HCT116 (cell line): ENCODE measurements at places on chromosomes 3 and 15.

GRCh38 chr15:99511531-99511865 is 54.3 kb upstream of the MEF2A start:
- no peaks in the 10 kb centered on the region for H3K36me3 ChIP-seq
- no peak overlapping the region for H3K4me3 ChIP-seq
- no peaks in the 10 kb centered on the region for H3K27me3 ChIP-seq
- no peak for DNase-seq
- no peak overlapping the region for H3K27ac ChIP-seq

DNA sequence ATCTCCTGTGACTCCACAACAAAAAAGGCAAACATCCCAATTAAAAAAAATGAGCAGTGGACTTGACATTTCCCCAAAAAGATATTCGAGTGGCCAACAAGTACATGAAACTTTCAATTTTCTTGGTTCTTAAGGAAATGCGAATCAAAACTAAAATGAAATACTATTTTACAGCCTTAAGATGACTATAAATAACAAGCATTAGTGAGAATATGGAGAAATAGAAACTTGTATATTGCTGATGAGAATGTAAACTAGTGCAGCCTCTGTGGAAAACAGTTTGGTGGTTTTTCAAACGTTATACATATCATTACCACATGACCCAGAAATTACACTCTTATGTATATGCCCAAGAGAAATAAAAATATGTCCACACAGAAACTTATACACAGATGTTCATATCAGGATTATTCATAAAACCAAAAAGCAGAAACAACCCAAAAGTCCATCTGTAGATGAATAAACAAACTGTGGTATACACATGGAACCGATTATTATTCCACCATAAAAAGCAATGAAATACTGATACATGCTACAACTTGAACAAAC is 153.2 kb upstream of the GPR149 start:
- no peaks in the 10 kb centered on the region for H3K27me3 ChIP-seq
- H3K36me3 ChIP-seq, result no peaks in the 10 kb centered on the region
- H3K4me1 ChIP-seq, result no peaks in the 10 kb centered on the region
- no peak for DNase-seq

DNA sequence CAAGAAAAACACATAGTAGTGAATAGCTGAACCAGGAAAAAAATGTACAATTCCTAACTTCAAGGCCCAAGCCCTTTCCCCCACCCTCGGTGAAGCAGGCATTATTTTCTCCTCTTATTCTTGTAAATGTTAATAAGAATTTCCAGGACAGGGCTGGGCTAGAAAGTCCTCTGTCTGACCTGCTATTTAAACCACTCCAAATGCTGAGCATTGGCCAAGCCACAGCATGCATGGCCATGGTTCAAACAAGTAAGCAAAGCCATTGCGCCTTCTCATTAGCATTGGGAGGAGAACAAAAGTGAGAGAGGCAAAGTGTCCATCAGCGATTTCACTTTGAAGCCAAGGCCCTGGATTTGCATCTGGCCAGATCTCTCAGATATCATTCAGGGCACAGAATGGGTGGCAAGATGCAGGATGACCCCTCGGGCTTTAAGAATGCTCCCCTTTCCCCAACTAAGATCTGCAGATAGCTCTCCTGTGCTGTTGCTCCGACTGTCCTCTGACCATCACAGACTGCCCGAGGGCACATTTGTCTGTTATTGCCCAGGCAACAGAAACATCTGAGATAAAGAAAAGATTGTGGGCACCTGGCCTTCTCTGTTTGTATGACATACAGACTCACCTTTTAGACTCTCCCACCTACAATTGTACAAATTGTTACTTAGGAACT is 46.3 kb downstream of the CEMIP start:
- no peaks in the 10 kb centered on the region for H3K4me1 ChIP-seq
- no peaks in the 10 kb centered on the region for H3K36me3 ChIP-seq
- no peaks in the 10 kb centered on the region for H3K27me3 ChIP-seq
- H3K4me3 ChIP-seq, result no peak overlapping the region
- DNase-seq, result no peak
- H3K27ac ChIP-seq, result no peak overlapping the region

DNA sequence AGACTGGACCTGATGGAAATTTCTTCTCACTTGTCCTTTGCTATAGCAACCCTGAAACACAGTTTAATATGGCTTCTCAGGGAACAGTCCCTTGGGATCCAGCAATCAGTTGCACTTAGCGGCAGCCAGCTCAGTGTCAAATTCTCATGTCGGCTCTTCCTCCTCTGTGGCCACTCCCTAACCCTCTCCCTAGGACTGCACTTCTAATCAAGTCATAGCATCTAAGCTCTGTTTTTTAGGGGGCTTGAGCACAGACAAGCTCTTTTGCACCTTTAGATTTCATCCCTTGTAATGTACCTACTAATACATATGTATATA is 250.5 kb upstream of the TLE3 start:
- H3K27ac ChIP-seq, result no peak overlapping the region
- peaks cover 7% of the 10 kb centered on the region; the same call in 1 of the 2 replicates for H3K27me3 ChIP-seq
- no peak overlapping the region for H3K4me3 ChIP-seq
- no peak for DNase-seq

DNA sequence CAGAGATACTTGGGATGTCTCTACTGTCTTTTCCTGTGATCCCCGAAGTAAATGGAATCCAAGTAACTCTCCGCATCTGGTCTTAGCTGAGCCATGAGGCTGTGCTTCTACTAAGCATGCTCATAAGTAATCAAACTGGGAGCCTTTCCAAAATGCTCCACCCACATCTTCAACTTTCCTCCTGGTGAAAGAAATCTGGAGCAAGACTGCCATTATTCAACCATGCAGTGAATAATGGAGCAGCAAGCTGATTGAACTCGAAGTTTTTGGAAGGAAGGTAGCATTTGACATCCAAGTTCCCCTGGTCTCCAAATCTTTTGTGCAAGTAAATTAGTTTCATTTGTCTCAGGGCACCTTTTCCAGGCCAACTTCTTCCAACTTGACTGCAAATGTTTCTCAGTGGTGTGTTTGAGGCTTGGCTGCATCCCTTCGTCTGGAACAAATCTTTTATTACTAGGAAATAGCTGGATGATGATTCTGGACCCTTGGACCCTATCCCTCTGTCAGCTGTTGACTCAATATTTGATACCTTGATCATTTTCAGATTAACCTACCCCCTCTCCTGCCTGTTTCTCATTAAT is 19.4 kb downstream of the GXYLT2 start:
- no peaks in the 10 kb centered on the region for H3K27me3 ChIP-seq
- no peak for DNase-seq
- H3K36me3 ChIP-seq, result no peaks in the 10 kb centered on the region
- H3K4me1 ChIP-seq, result peaks cover 5% of the 10 kb centered on the region; the same call in 1 of the 2 replicates

- H3K4me1 ChIP-seq, result no peaks in the 10 kb centered on the region; the same call in 1 of the 2 replicates
- DNase-seq, result no peak
- H3K27me3 ChIP-seq, result no peaks in the 10 kb centered on the region
- no peak overlapping the region for H3K27ac ChIP-seq
- H3K4me3 ChIP-seq, result no peak overlapping the region
- no peaks in the 10 kb centered on the region for H3K36me3 ChIP-seq
Measured at GRCh38 chr3:49666592-49666991, 7.6 kb upstream of the APEH start.

DNA sequence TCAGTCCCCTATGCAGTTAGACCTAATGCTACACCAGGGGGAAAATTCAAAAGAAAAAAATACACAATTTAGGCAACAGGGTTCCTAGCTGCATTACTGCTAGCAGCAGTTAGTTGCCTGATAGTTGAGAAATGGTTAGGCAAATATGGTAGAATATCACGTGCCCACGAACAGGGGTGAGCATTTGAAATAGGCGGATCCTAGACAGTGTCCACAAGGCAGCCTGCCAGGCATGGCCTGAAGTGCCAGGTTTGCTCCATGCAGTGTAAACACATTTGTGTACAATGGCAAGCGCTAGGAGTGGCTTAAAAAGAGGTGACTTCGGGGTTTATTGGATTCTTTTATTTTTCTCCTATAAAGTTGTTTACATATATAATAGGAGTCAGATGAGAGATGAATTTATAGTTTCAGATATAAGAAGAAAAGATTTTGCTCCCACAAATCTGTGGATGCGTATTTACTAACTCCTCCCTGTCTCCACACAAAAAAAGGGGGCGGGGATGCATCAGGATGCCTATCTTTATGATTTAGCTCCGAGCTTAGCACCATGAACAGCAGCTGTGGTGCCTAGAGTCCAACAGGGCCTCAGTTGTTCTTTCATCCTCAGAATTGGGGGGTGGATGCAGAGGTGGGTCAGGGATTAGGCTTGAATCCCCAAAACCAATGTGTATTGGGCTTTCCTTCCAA is 3.9 kb upstream of the TGM4 start:
- no peaks in the 10 kb centered on the region for H3K36me3 ChIP-seq
- H3K27me3 ChIP-seq, result no peaks in the 10 kb centered on the region
- no peaks in the 10 kb centered on the region for H3K4me1 ChIP-seq
- H3K4me3 ChIP-seq, result no peak overlapping the region
- no peak overlapping the region for H3K27ac ChIP-seq

DNA sequence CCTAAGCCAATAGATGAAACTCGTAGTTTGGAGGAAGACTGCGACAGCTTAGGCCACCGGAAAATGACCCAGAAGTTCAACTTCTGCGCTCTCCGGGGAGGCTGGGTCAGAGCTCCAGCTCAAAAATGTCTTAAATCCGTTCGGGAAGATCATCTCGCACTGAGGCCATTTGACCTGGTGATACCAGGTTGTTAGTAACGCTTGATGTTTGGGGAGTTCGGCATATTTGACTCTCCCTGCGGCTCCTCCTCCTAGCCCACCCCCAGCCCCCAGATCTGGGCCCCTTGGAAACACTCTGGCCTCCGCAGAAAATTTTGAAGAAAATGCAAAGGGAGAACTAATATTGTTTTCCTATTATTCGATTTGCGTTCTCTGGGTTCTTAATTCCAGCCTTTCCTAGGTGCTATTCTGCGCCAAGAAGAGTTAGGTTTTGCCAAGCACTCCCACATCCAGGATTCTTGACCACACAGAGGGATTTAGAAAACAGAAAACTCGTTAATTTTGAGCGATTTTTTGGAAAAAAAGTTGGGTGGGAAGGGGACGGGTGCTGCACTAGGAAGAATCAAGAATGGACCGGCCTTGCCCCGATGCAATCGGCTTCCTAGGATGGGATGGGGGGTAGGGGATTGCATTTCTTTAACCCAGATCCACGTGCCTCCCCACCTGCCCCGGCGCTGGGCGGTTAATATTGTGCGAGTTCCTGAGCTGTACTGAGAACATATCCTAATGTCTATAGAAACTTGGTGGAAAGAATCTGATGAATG is 50.0 kb downstream of the ZIC4 start:
- no peak for DNase-seq
- H3K36me3 ChIP-seq, result no peaks in the 10 kb centered on the region
- H3K4me1 ChIP-seq, result no peaks in the 10 kb centered on the region
- H3K27me3 ChIP-seq, result no peaks in the 10 kb centered on the region
